ENCODE measurements at places on chromosomes 1 and 21.

DNA sequence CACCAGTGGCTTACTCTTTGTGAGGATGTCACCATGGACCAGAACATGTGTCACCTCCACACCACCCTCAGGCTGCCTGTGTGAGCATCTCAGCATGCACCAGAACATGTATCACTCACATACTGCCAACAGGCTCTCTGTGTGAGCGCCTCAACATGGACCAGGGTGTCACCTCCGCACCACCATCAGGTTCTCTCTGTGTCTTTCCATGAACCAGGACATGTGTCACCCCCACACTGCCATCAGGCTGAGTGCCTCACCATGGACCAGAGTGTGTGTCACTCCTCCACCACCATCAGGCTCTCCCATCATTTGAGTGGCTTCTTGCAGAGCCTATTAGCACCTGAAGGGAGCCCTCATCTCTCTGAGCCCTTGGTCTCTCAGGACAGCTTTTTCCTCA, 125.2 kb downstream of the ZNF648 start:
- no peak overlapping the region for H3K4me3 ChIP-seq
- no peak for DNase-seq
- no peak overlapping the region for H3K27ac ChIP-seq
- H3K36me3 ChIP-seq, result no peaks in the 10 kb centered on the region
- no peaks in the 10 kb centered on the region for H3K27me3 ChIP-seq

DNA sequence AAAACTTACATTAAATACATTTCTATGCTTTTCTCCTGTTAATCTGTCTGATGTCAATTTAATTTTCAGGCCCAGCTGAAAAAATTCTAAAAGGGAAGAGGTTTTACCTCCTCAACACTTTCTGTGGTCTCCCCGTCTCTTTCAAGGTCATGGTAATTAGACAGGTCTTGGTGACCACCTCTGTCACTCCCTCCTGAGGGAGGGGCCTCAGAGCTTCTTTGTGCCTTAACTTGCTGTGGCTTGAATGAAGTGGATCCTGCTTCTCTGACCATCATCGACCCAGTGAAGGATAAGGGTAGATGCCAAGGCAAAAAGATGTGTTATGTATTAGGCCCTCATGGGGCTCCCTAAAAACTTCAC, 40.8 kb upstream of the OSBPL9 start:
- no peak for DNase-seq
- H3K27ac ChIP-seq, result no peak overlapping the region
- H3K4me3 ChIP-seq, result no peak overlapping the region
- H3K4me1 ChIP-seq, result no peaks in the 10 kb centered on the region
- no peaks in the 10 kb centered on the region for H3K27me3 ChIP-seq

GRCh38 chr1:175824079-175824478, 80.7 kb upstream of the TNR start:
- H3K36me3 ChIP-seq, result no peaks in the 10 kb centered on the region
- H3K27ac ChIP-seq, result no peak overlapping the region
- no peak overlapping the region for H3K4me3 ChIP-seq

DNA sequence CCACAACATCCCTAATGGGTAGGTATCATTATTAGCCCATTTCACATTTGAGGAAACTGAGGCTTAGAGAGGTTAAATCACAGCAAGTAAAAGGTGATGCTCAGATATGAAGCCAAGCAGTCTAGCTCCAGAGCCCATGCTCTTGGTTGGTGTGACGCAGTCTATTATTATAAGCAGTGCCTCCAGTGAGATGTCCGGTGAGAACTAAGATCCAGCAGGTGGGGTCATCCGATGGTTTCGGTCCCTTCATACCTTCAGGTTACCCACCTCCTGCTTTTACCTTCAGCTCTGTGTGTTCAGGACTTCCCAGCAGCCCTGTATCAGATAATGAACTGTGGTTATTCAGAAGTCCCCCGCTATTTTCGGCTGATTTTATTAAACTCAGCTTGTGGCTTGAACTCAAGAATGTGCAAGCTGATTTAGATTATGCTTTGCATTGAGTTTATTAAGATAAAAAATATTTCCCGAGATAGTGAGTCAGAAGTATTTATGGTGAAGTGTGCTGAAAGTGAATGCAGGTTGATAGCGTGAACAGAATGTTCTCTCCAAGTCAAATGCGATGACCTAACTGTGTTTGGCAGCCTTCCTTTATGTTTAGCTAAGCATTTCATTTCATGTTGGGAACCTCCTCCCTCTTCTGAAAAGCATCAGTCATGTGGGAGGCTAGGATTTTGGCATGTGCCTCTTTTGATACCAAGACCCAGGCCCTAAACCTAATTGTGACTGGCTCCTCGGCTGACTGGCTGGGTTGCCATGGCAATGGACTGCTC, 160.9 kb upstream of the UBE2U start:
- DNase-seq, result no peak
- H3K27me3 ChIP-seq, result no peaks in the 10 kb centered on the region
- H3K27ac ChIP-seq, result no peak overlapping the region
- no peak overlapping the region for H3K4me3 ChIP-seq
- H3K36me3 ChIP-seq, result no peaks in the 10 kb centered on the region

GRCh38 chr21:33245289-33245918, 15.7 kb downstream of the IFNAR2 start:
- H3K4me3 ChIP-seq, result no peak overlapping the region
- H3K4me1 ChIP-seq, result peaks cover 6% of the 10 kb centered on the region
- no peak for DNase-seq
- no peak overlapping the region for H3K27ac ChIP-seq

DNA sequence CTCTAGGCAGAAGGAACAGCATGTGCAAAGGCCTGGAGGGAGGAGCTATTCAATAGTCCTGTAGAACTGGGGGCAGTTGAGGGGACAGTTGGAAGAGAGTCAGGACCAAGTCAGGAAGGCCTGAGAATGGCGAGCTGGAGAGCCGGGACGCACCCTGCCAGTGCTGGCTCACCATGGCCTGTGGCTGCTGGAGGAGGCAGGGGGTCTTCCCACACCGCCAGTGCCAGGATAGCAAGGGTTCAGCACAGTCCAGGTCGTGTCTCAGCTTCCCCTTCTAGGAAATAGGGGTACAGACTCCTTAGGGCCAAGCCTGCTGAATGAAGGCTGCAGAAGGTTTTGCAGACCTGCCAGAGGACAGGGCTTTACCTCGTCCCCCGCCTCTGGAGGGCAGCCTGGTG, 7.3 kb downstream of the PODN start:
- H3K4me3 ChIP-seq, result no peak overlapping the region
- peak; percentile 10 for DNase-seq
- H3K27me3 ChIP-seq, result no peaks in the 10 kb centered on the region
- H3K36me3 ChIP-seq, result no peaks in the 10 kb centered on the region
- no peaks in the 10 kb centered on the region for H3K4me1 ChIP-seq

- H3K4me1 ChIP-seq, result peaks cover 3% of the 10 kb centered on the region
- DNase-seq, result no peak
- H3K27me3 ChIP-seq, result no peaks in the 10 kb centered on the region
- no peak overlapping the region for H3K27ac ChIP-seq
Measured at GRCh38 chr1:229689904-229690303, 63.9 kb downstream of the URB2 start.

DNA sequence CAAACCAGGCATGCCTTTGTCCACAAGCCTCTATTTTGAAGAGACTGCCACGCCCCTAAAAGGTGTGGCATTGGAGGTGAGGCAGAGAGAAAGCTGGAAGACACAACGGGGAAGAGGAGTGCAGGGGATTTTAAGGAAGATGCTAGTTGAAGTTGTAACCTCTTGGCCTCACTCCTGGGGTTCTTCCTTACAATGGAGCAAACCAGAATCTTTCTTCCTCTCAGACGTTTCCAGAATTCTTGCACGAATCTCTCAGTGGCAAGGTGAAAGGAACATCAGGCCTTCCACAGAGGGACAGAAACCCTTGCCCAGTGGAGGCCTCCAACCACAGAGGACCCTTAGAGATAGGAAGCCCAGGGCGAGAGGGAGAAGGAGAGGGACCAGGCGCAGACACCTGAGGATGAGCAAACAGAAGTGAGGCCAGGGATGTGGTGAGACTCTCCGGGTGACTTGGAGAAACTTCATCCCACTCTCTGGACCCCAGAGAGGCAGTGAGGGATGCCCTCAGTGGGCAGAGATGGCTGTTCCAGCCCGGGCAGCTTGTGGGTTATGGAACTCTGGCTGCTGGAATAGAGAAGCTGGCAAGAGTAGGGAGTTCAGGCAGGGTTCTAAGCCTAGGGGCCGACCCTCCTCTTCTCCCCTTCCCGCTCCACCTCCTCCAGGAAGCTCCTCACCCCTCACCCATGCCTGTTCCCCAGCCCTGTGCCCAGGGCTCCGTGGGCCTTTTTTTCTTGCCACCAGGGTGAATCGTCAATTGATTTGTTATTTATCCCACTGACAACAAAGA, 136.8 kb upstream of the RUNX3 start:
- no peak for DNase-seq
- no peak overlapping the region for H3K27ac ChIP-seq
- H3K4me3 ChIP-seq, result no peak overlapping the region
- no peaks in the 10 kb centered on the region for H3K4me1 ChIP-seq

DNA sequence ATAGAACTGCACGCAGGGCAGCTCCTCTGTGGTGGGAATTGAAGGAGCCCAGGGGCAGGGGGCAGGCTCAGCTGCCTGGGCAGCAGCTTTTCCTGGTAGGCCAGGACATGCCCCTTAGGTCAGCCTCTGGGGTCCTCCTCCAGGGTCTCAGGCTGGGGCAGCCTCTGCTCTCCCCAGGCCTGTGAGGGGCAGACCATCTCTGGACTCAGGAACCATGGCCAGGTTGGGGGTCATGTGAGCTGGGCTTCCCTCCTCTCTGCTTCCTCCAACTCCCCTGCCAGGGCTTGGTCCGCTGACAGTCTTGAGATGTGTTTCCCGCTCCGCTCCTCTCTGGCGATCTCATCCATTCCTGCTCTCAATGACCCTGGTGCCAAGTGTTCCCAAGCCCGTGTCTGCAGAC, 5.7 kb downstream of the C1orf210 start:
- no peaks in the 10 kb centered on the region for H3K27me3 ChIP-seq
- DNase-seq, result no peak
- H3K4me3 ChIP-seq, result no peak overlapping the region
- no peak overlapping the region for H3K27ac ChIP-seq
- peaks cover 2% of the 10 kb centered on the region for H3K4me1 ChIP-seq
- H3K36me3 ChIP-seq, result no peaks in the 10 kb centered on the region

DNA sequence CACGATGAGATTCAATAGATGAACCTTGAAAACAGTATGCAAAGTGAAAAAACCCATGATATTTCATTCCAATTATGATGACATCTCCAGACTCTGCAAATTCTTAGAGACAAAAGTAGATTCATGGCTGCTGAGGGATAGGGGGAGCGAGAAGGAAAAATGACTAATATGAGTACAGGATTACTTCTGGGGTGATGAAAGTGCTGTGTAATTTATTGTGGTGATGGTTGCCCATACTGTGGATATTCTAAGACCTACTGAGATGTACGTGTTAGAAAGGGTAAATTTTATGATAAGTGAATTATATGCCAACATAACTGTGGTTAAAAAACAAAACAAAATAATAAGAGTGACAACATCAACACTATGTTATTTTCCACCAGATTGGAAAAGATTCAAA, 18.9 kb upstream of the RGS7 start:
- no peak for DNase-seq
- no peaks in the 10 kb centered on the region for H3K27me3 ChIP-seq
- no peak overlapping the region for H3K4me3 ChIP-seq
- H3K36me3 ChIP-seq, result no peaks in the 10 kb centered on the region

- H3K36me3 ChIP-seq, result no peaks in the 10 kb centered on the region
- no peak overlapping the region for H3K27ac ChIP-seq
- H3K27me3 ChIP-seq, result no peaks in the 10 kb centered on the region
- H3K4me3 ChIP-seq, result no peak overlapping the region
- DNase-seq, result no peak
- H3K4me1 ChIP-seq, result no peaks in the 10 kb centered on the region
Measured at GRCh38 chr21:45836268-45836655, 145.3 kb upstream of the COL6A1 start.

DNA sequence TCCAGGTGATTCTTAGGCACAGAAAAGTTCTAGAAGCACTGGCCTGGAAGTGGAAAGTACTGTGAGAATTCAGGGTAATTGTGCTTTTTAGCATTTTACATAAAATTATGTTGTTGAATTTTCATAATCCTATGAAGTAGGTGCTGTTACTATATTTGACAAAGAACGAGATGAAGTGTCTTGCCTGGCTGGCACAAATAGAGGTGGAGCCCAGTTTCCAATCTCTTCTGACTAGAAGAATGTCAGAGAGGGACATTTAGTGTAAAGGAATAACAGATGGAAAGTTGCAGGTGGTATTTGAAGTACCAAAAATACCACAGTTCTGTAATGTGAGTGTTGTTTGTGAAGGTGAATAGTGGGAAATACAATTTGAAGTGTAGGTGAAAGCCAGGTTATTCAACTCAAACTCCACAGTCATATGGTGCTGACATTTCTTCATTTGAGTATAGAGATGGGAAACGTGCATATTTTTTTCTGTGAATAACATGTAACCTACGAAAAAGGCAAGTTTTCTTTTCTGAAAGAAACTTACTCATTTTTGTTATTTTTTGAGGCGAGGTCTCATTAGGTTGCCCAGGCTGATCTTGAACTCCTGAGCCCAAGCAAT, 3.5 kb upstream of the TMCO2 start:
- no peaks in the 10 kb centered on the region for H3K36me3 ChIP-seq
- H3K4me1 ChIP-seq, result no peaks in the 10 kb centered on the region
- H3K27ac ChIP-seq, result no peak overlapping the region
- no peak for DNase-seq
- H3K27me3 ChIP-seq, result no peaks in the 10 kb centered on the region
- H3K4me3 ChIP-seq, result no peak overlapping the region

DNA sequence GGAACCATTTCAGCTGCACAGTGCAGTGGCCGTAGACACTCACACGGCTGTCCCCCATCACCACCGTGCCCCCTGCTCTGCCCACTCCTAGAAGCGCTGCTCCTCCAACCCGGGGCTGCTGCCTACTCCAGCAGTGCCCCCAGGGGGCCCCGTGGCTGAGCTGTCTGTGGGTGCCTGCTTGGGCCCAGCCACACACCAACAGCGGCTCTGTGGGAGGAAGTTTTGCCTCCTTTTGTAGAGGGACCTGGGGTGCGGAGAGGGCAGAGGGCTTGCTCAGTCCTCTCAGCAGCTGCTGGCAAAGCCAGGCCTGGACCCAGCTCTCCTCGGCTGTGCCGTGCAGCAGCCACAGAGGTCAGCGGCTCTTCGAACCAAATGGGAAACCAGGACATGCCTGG, 11.4 kb upstream of the LRRC3 start:
- H3K27ac ChIP-seq, result no peak overlapping the region
- no peaks in the 10 kb centered on the region for H3K36me3 ChIP-seq
- H3K4me1 ChIP-seq, result no peaks in the 10 kb centered on the region
- peaks cover 3% of the 10 kb centered on the region for H3K27me3 ChIP-seq

- H3K27me3 ChIP-seq, result no peaks in the 10 kb centered on the region
Measured at GRCh38 chr1:17535300-17535936, 4.1 kb upstream of the ARHGEF10L start.

GRCh38 chr1:160206036-160206389, 829 bp downstream of the PEA15 start:
- no peak overlapping the region for H3K4me3 ChIP-seq
- peaks cover 3% of the 10 kb centered on the region for H3K36me3 ChIP-seq
- H3K4me1 ChIP-seq, result peaks cover 19% of the 10 kb centered on the region
- peak; percentile 49 for DNase-seq
- peak overlapping the region; percentile 94 for H3K27ac ChIP-seq

DNA sequence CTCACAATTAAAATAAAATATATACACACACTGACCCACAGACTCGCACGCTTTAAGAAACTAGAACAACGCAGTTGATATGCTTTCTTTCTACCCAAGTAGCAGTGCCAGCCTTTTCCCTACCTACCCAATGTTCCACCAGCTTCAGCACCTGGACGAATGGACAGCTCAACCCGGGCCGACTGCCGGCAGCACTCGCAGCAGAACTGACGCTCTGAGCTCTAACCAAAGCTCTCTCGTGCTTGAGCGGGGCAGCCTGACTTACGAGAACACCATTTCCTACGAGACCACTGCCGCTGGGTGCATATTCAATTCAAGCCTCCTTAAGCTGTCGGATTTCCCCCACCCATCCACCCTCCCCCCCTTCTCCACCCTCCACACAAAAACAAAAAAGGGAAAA, 127.4 kb upstream of the DPYD start:
- H3K27me3 ChIP-seq, result peaks cover 63% of the 10 kb centered on the region
- no peak overlapping the region for H3K4me3 ChIP-seq
- peaks cover 13% of the 10 kb centered on the region for H3K4me1 ChIP-seq
- no peak overlapping the region for H3K27ac ChIP-seq
- DNase-seq, result peak; percentile 88

Data from adrenal gland (tissue), 19 donors.